Non-pigmented ciliary epithelial cell (primary cell): ENCODE measurements at places on chromosomes 1 and 21.

GRCh38 chr21:41926117-41926806 is 27.6 kb downstream of the C2CD2 start:
- DNase-seq: no peak

DNA sequence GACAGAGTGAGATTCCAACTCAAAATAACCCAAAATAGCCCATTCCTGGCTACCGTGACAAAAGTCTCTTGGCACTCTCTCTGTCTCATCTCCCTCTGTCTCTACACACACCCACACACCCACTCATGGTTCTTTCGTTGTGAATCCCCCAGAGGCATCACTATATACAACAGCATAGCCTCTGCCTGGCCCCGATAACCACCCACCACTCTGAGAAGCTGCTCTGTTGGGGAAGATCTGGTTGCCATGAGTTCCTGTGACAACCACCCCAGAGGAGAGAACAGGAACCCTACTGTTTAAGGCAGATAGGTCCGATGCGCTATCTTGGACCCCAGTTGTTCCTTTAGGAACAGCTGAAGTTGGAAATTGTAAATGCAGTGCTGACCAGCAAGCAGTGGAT is 70.4 kb upstream of the LYST start:
- DNase-seq: no peak

GRCh38 chr1:8182034-8182761 is 135.7 kb upstream of the SLC45A1 start:
- DNase-seq: peak; percentile 77

- DNase-seq: no peak
Observed at GRCh38 chr1:205250699-205251098, 23.0 kb downstream of the TMCC2 start.

GRCh38 chr1:165717918-165718515 is 19.7 kb upstream of the ALDH9A1 start:
- DNase-seq: no peak

- no peak for DNase-seq
Observed at GRCh38 chr1:223225061-223225460, 82.0 kb upstream of the TLR5 start.

DNA sequence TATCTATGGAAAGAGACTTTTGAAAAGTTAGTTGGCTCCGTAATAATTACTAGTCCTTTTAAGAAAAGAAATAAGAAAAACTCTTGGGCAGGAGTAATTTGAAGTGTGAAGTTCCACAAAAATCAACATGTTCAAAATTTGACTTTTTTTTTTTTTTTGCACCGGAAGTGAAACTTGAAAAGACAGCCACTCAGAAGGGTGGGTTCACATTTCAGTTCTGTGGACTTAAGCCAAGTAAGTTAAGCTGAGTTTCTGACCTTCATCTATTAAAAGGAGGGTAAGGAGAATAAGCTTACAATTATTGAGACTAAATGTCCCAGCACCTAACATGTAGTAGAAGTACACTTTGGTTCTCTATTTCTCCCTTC is 11.0 kb downstream of the RO60 start:
- no peak for DNase-seq

GRCh38 chr1:28578696-28579218 is 13.3 kb upstream of the RAB42 start:
- DNase-seq: no peak

- no peak for DNase-seq
Observed at GRCh38 chr1:30039354-30040080, 683.9 kb downstream of the MATN1 start.

GRCh38 chr1:67401443-67401842 is 28.8 kb downstream of the SERBP1 start:
- DNase-seq: no peak

GRCh38 chr1:156865258-156865657 is 4.6 kb downstream of the NTRK1 start:
- DNase-seq: no peak

DNA sequence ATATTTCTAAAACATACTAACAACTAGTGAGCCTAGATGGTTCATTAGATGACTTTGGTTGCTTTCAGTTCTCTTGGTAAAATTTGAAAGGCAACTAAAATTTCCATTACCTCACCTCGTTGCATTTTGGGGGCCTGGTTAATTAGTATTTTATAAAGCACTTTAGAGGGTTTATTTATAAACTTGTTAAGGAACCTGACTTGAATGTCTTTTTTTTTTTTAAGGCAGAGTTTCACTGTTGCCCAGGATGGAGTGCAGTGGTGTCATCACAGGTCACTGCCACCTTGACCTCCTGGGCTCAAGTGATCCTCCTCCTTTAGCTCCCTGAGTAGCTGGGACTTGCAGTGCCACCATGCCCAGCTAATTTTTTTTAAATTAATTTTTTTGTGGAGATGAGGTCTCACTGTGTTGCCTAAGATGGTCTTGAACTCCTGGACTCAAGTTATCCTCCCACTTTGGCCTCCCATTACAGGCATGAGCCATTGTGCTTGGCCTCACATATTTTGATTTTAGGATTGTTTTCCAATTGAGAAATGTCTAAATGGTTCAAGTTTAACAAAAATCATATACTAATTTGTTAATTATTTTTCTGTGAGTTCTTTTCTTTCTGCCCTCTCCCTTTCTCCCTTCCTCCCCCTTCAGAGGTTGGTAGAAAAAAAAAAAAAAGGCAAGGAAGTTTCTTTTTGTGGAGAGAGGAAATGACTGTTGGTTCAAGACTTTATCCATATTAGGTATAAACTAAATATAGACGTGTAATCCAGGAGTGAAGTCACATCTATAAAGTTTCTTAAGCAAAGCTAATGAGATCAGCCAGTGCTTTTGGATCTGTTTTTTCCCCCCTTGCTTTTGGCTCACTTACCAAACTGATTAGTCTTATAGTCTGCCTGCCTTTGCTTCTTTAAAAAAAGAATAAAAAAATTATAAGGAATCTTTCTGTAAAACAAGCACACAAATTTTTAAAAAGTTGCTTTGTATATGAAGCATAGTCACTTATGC is 24.7 kb downstream of the CLIC4 start:
- DNase-seq: peak; percentile 82

DNA sequence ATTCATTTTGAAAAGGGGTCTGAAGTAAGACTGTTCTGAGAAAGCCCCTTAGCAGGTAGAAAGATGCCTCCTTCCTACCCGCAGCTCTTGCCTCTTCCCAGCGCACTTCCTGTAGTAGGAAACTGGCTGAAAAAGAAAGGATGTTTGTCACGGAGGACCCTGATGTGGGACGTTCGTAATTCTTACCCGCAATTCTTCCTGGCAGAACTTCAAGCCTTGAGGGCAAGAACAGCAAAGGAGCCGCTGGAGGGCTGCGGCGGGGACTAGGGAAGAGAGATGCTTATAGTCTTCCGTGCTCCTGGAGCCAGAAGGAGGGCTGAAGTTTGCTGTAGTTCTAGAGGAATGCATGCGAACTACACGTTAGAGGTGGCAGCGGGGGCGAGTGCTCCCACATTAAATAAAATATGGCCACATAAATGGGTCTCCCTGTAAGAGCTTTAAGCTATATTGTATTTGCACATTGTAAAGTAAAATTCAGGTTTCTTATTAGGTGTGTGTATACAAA is 6.3 kb downstream of the C1orf53 start:
- DNase-seq: no peak

DNA sequence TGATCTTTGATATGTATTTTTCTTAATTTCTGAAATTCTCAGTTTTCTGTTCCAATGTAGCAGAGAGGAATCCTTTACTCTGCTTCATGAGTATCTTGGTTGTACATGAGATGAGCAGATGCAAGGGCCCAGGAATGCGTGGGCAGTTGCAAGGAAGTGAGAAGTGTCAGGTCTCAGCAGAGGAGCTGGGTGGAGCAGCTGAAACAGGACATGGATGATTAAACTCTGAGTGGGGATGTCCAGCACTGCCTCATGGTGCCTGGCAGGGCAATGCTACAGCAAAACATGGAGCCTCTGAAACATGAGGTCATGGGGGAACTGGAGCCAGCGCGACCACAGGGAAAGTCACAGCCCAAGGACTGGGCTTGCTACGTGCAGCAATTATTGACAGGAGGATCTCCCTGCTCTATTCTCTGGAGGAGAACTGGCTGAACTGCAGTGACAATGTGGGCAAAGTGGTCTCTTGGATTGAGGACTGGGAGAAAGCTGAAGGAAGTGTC is 48.4 kb downstream of the COLGALT2 start:
- DNase-seq: peak; percentile 55

DNA sequence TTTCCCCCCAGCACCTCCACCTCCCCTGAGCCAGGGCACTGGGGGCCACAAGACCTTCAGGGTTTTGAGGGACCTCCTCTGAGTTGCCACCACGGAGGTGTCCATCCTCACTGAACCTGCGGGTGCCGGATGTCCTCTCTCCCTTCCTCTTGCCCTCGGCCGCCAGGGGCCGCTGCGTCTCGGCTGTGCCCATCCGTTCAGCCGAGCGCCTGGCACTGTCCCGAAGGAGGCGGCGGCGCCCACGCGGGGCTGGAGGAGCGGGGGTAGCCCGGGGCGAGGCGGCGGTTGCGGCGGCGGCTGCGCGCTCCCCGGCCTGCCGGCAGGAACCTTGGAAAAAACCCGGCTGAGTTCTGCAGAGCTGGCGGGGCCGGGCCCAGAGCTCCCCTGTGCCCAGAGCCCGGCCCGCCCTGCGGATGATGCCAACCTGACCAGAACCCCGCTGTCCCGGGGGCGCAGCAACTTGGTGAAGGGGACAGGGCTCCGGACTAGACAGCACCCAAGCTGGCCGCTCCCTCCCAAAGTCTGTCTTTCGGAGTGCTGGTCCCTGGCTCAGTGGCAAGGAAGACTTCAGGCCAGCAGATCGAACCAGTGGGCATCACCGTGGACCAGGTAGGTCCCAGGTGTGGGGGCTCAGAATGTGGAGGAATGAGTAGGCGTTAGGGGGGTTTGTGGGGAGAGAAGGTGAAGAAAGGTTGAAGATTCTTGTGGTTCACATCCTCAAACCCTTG is 3.7 kb upstream of the PPM1J start:
- DNase-seq: no peak

- DNase-seq: no peak
Observed at GRCh38 chr21:15001113-15001512, 63.7 kb downstream of the NRIP1 start.

DNA sequence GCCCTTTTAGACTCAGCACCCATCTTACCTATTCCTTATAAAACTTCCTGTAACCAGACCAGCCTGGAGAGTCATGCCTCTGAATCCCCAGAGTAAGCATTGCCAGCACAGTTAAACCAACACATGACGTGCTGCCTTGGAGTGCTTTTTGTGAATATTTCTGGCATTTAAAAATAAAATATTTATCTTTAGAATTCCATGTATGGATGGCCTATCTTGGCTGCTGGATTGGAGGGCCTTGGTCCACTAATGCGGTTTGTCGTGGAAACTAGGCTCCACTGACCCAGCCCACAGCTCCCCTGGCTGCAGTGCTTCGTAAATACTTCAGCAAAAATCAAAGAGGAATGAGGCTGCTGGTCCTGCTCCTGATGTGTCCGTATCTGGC is 17.5 kb downstream of the MTARC1 start:
- DNase-seq: no peak

- DNase-seq: no peak
Observed at GRCh38 chr1:196877964-196878363, 9.9 kb upstream of the CFHR4 start.

DNA sequence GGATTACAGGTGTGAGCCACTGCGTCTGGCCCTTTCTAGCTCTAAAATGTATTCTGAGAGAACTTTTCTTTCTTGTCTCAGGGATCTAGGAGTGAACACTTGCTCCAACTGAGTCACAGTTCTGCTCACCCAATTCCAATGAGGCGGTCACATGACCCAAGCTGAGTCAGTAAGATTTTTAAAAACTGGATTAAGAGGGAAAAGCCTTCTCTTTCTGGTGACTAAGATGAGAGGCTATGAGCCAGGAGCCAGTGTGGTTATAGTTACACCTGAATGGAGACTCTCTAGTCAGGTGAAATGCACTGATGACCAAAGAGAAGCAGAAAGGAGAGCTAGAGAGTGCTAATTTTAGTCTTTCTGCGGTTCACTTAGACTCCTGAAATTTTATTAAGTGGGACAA is 9.5 kb upstream of the DEPDC1 start:
- DNase-seq: no peak

DNA sequence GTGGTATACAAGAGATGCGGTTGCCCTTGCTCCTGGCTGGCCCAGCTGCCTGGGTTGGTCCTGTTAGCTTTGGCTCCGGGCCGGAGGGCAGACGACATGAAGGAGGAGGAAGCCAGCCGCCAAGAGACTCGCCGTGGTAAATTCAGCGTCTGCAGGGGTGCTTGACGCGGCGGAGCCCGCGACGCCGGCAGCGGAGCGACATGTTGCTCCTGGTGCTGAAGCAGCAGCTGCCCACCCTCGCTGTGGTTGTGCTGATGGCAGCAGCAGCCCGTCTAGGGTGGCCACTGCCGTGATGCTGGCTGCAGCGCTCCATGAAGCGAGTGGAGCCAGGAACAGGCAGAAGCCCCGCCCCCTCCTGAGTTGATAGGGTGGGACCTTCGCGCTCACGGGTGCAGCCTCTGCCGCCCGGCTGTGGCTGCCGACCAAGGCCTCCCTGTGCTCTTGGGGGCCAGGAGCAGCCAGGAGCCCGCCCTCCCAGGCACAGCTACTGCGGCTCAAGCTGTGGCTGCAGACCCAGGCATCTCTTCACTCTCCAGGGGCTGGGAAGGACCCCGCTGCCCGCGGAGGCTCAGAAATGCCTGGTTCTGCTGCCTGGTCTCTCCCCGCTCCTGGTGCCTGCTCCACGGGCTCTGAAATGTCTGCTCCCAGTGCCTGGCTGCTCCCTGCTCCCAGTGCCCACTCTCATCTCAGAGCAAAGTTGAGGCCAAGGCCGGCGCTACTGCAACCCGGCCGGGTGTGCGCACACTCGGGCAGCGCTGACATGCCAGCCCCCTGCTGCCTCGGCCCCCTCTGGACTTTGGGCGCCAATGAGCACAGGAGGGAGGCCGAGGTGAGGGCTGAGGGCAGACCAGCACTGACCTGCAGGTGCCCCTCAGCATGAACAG is 4.4 kb upstream of the ZNF692 start:
- no peak for DNase-seq

- no peak for DNase-seq
Observed at GRCh38 chr1:228000416-228000815, 6.4 kb upstream of the WNT3A start.

GRCh38 chr21:31768710-31769109 is 36.8 kb upstream of the SCAF4 start:
- DNase-seq: no peak

GRCh38 chr1:230542054-230542453 is 100.2 kb upstream of the COG2 start:
- DNase-seq: peak; percentile 60

- DNase-seq: peak; percentile 13
Observed at GRCh38 chr1:111538343-111539025, 35.1 kb upstream of the ADORA3 start.

DNA sequence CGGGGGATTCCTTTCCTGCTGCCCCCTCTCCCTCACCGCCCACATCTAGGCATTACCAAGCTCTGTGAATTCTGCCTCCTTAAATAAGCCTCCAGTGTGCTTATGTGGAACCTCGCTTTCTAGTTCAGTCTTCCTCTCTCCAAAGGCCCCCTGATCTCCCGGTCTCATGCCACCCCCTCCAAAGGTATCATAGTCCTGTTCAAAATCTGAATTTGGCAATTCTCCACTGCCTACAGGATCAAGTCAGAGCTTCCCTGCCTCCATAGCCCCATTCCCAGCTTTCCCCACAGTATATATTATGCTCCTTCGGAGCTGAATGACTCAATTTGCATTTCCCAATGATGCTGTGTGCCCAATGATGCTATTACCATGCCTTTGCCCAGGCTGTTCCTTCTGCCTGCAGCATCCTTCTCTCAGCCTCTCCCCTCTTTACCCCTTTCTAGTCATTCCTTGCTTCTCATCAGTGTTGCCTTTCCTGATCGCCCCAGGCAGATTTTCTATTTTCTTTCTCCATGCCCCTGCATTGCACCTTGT is 1.7 kb downstream of the AZIN2 start:
- no peak for DNase-seq
